Kidney (tissue), 22 donors: ENCODE measurements at places on chromosomes 6 and 20. TPM values are rescaled to one million over a fixed set of nuclear protein-coding genes. Genes with fewer than 3 reads are reported as not detected.
A peak's percentile ranks its signal among the peaks of the same experiment; 100 is the strongest.

GCNT2 gene
- 10.5 TPM for polyA plus RNA-seq

GRCh38 chr6:62371453-62372210 is 85.6 kb upstream of the KHDRBS2 start:
- no peak for DNase-seq

DNA sequence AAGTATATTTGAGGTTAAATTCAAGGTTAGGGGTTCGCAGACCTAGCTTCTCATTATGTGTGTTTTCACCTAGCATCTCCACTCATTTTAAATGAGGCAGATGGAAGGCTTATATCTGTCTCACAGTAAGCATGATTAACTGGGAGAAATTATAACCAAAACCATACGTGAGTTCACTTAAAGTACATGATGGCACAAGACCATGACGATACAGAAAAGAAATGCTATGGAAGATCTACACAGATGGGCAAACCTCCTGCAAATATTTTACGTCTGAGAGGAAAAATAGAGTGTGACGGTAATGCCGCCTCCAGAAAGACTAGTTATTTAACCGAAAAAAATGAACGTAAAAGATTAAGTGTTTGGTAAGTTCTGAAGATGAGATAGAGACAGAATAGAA is 337.8 kb downstream of the FARS2 start:
- DNase-seq, result no peak

CABLES2 gene
- 2.0 TPM for polyA plus RNA-seq

GRCh38 chr6:147662646-147663045 is 154.2 kb downstream of the SAMD5 start:
- no peak for DNase-seq

SLC24A3 gene
- polyA plus RNA-seq, result 0.86 TPM

DNA sequence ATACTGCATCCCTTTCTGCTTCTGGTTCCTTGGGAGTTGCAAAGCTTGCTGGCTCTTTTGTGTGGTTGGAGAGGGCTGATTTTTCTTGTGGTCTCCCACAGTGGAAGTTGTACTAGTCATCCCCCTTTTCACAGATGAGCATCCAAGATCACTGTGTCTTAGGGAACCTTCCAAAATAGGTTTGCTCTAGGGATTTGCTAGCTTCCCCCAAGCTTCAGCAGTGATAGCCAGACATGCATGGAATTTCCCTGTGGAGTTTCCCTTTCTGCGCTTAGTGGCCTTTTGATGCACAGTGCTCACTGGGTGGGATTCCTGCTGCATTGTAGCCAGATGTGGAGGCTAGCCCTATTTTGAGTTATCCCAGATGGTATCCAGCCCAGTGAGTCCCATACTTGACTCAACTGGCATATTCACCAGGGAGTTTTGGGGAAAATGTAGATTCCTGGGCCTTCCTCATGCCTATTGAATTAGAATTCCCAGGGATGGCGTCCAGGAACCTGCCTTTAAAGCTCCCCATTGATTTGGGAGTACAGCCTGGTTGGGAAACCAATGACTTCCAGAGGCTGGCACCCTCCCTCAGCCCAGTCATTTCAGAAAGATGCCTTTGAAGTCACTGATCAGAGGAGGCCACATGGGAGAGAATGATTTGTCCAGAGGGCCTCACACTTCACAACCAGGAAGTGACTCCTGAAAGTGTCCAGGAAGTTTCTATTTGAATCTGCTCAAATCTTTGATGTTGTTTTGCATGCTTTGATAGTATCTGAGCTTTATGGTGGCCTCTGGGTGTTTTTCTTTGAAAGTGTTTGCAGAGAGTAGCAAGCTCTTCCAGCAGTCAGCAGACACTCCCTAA is 25.9 kb downstream of the PPARD start:
- no peak for DNase-seq

- DNase-seq, result peak; percentile 4
These were observed 658 bp downstream of the HTR1B start for GRCh38 chr6:77462359-77463307.

GCM1 gene
- polyA plus RNA-seq, result 0.37 TPM

TAAR9 gene
- polyA plus RNA-seq, result not detected

HLA-B gene
- 1,348 TPM for polyA plus RNA-seq

DNA sequence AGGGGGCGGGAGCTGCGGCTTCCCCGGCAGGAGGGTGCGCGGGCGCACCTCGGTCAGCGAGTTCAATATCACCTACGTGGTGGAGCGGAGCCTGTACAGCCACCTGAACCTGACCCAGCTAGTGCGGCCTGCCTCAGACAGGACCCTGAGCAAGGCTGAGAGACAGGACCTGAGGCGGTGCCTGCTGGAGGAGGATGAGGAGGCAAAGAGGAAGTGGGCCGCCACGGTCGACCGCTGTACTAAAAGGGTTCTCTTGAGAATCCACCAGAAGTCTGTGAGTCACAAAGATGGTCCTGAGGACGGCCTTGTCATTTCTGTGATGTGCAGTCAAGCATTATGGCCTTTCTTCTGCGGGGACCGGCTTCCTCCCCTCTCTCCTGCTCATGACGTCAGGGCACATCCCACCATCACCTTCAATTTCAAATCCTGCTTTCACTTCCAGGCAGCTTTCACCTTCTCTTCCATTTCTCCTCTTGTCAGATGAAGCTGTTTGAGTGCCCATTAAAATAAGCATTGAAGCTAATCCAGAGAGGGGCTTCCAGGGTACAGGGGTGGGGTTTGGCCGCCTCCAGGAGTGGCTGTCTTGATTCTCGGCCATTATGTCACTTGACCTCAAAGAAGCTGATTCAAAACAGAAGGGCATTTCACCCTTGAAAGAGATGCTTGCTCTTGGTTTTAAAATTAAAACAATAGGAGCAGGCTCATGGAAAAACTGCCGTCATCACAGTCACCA is 177.6 kb downstream of the SASH1 start:
- no peak for DNase-seq

GRCh38 chr20:4585104-4585753 is 136.5 kb upstream of the PRND start:
- no peak for DNase-seq
